ENCODE measurements at places on chromosomes 6 and 20.

- DNase-seq: no peak
Observed at GRCh38 chr20:25148181-25148981, 47.1 kb upstream of the ENTPD6 start.

DNA sequence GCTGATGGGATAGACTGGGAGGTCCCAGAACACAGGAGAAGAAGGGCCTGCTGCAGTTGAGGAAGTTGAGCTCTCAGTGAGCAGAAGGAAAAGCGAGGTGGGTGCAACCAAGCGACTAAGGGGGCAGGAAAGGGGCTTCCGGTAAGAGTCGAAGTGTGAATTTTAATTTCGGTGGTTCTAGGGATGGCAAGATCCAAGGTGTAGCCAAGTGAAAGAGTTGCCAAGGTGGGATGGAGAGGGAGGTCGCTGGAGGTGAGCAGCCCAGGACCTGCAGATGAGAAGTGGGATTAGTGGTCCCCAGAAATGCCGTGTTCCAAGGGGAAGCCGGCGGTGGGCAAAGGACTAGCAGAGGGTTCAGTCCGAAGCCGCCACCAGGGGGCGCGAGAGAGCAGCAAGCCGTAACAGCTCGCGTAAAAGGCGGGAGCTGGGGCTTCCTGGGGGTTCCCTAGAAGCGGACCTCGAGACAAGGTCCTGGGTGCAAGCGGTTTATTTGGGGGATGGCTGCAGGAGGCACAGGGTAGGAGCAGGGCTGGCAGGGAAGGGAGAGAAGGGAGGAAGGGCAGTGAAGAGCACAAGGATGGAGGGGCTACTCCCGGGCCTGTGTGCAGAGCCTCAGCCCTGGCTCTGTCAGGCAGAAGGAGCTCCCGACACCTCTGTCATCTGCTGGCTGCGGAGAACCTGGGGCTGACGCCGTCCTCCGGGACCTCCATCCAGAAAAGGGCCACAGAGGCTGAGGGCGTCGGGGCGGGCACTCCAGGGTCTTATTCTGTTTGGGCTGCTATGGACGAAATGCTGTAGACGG lies 103.6 kb downstream of the PAX1 start:
- DNase-seq: peak; percentile 2

GRCh38 chr6:56685102-56685733 lies 42.5 kb upstream of the DST start:
- no peak for DNase-seq

DNA sequence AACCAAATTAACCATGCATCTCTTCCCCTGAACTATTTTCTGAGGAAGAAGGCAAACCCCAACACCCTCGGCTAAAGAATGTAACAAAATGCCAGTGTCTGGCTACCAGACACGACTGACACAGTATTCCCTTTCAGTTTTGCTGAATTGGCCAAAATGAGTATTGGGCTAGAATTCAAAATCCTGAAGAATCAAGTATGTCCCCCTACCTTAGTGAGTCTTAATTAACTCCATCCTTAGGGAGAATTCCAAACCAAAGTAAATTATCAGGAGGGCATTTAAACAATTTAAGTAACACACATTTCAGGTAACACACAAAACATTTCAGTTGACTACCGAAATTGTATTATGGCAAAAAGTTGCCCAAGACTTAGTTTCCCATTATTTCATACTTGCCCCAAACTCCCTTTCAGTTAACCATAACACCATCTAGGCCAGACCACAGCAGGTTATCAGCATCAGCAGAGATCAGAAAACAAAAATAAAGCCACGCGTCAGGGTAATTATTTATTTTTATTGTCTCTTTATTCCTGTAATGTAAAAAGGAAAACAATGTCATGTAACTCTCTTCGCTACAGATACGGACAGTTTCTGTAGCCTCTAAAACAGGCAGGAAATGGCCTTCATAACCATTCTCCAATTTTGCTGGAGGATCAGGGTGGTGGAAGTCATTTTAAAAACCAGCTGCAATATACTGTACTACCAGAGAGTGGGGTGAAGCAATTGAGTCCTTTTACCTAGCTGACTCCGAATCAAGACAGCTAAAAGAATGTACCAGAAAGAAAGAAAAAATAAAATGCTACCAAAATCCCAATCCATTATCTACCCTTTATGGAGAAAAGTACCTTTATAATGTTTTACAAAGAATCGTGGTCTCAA lies 1.9 kb downstream of the SNX5 start:
- peak; percentile 12 for DNase-seq

DNA sequence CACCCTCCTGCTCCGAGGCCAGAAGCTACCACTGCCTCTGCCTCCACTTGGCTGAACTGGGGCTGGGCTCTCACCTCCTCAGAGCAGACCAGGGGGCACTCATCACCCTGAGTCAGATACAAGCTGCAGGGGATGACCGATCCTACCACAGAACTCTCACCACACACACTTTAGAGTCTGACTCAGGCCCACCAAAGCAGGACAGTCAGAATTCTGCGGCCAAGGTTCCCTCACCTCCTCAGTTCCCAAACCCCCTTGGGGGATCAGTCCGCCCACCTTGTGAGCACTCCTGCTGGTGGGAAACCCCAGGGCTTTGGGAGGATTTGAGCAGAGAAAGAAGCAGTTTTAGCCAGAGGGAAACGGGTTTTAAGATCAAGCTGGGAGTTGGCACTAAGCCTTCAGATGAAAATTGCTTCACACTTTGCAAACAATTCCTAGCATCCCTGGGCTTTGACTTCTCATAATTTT lies 587.8 kb upstream of the JAG1 start:
- DNase-seq: no peak

All from NCI-H1694 treated with DMSO at 0.1 percent for 48 hours (cell line).